ENCODE measurements at places on chromosomes 3 and 15.

DNA sequence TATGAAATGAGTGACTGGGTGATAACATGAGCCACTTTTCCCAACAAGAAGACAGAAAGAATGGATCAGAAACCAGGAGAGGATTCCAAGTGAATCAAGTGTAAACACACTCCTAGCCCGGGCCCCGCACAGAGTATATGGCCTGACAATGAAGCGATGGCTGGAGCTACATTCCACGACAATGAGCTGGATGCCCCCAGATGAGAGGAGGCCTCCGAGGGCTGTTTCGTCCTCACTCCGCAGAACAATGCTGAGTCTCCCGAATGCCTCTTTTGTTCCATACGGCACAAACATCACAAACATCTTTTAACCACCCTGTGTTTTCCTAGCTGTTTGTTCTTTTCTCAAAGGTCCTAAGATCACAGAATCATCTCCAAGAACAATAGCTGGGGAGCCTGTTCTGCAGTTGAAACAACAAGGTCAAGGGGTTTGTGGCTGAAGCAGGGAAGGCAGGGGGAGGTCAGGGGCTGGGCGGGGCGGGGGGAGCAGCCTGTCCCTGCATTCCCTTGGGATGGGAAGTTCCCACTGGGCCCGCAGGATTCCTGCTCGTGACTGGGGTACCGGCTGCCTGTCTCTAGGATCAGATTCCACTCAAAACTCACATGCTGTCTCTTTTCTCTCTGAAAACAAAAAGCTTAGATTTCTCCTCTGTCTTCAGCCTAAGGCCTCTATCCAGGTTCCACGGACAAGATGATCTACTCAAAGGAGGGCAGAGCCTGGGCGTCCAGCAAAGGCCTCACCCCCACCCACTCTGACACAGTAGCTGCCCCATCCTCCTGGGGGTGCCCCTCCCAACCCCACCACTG is 151.3 kb downstream of the XXYLT1 start:
- no peak for DNase-seq

GRCh38 chr15:29031502-29032228 is 145.9 kb downstream of the APBA2 start:
- no peak for DNase-seq

GRCh38 chr15:78763796-78764241 is 47.4 kb downstream of the ADAMTS7 start:
- no peak for DNase-seq

GRCh38 chr15:36658898-36659639 is 79.6 kb downstream of the CDIN1 start:
- no peak for DNase-seq

DNA sequence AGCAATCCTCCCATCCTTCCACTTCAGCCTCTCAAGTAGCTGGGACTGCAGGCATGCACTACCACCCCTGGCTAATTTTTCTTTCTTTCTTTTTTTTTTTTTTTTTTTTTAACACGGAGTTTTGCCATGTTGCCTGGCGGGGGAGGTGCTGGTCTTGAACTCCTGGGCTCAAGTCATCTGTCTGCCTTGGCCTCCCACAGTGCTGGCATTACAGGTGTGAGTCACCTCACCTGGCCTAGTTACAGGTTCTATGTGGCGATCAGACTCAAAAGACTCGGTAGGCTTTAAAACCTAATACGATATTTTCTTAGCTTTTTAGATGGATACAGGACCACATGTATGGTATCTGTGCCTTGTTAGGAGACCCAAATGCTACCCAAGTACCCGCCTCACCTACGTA is 14.0 kb upstream of the SLC25A26 start:
- DNase-seq, result no peak

DNA sequence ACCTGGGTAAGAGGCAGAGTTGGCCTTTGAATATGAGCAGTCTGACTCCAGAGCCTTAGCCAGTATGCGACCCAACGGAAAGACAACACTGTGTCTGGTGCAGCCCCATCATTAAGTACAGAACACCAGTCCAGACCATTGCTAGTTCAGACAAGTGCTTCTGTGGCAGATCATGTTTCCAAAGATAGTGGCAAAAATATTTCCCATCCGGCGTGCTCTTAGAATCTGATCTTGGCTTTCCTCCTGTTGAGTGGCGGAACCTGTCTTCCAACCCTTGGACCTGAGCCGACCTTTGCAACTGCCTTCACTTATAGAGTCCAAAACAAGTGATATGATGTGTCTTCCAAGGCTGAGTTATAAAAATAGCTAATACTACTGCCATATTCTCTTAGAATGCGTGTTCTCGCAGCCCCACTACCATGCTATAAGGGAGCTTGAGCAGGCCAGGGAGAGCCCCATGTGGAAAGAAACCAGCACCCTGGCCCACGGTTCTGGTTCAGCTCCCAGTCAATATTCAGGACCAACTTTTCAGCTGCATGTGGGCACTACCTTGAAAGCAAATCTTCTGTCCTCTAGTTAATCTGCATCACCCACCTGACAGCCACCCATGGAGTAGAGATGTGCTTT is 322.4 kb upstream of the SLCO3A1 start:
- DNase-seq, result no peak

GRCh38 chr3:191170097-191170496 is 28.9 kb upstream of the OSTN start:
- DNase-seq, result no peak

DNA sequence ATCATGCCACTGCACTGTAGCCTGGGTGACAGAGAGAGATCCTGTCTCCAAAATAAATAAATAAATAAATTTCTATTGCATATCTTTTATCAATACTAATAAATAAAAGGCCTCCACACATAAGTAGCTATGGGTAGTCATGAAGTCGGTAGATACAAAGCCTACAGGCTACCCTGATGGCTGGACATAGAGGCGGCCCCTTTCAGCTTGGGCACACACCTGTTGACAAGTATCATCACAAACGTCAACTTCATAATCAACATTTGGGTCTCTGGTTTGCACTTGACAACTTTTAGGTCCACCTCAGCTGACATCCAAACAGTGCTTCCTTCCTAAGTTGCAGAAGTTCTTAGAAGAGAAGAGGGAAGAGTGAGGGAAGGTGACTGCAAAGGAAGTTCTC is 53.4 kb downstream of the ITGA11 start:
- no peak for DNase-seq

DNA sequence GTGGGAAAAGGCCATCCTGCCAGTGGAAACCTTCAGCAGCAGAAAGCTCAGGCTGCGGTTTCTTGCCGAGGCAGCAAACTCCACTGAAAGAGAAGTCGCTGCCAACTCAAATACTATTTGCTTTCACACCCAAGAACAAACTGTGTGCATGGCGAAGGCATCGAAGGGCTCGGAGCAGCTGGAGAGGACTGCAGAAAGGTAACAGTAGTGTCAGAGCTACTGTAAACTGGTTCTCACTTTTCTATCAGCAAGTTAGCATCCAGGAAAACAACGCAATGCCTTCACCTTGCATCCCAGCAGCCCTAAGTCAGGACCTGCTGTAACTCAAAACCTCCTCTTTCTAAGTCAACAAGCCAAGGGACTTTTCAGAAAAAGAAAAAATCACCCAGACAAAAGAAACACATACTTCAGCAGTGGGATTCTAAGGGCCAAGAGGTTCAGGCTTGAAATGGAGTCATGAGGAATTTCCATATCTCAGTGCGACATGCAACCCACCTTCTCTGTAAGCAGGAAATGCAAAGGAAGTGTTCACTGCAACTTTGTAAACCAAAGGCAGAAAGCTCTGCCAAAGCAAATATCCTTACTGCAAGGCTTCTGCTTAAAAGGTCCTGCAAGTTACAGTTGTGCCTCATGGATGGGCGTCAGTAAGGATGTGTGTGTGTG is 193.5 kb downstream of the FOXP1 start:
- peak; percentile 31 for DNase-seq

- DNase-seq, result no peak
These were observed 23.7 kb downstream of the PLXND1 start for GRCh38 chr3:129582799-129583198.

DNA sequence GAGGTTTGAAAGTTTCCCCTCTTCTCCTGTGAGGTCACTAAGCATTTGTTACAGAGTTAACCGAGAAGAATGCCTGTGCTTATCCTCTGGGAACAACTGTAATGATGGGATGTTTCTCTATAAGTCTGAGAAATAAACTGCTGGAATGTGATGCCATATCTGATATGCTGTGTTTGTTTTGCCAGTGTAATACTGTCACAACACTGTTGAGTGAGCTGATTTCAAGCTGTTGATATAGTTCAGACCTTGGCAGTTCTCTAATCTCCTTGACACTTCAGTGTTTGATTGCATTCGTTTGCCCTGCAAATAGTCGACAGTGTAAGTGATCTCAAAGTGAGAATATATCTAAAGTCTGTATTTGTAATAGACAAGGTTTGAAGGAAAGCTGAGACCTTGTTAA is 73.3 kb downstream of the PTPRG start:
- DNase-seq, result no peak

GRCh38 chr3:194057570-194058188 is 78.3 kb upstream of the HES1 start:
- DNase-seq, result no peak

GRCh38 chr3:187831125-187832051 is 86.1 kb upstream of the BCL6 start:
- DNase-seq, result no peak

GRCh38 chr3:33883538-33883950 is 85.1 kb downstream of the PDCD6IP start:
- DNase-seq, result no peak

DNA sequence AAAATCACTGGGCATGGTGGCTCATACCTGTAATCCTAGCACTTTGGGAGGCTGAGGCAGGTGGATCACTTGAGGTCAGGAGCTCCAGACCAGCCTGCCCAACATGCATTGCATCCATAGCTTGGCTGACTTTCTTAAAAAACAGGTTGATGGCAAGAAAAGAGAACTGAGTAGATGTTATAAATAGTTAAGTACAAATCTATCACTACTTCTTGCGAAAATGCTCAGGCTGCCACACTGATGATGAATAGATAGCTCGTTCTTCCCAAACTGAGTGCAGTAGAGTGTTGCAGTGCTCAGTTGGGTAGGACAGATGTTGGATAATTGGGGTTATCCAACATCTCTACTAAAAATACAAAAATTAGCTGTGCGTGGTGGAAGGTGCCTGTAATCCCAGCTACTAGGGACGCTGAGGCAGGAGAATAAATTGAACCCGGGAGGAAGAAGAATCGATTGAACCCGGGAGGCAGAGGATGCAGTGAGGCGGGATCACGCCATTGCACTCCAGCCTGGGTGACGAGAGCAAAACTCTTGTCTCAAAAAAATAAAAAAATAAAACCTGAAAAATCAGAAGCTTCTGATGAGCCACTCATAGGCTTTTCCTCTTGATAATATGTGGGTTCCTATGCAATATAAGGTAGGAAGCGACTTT is 1.2 kb downstream of the BTLA start:
- DNase-seq, result no peak

- DNase-seq, result no peak
These were observed 231.7 kb downstream of the ARPP21 start for GRCh38 chr3:35871009-35871408.

GRCh38 chr3:194982472-194982871 is 288.5 kb downstream of the XXYLT1 start:
- no peak for DNase-seq

DNA sequence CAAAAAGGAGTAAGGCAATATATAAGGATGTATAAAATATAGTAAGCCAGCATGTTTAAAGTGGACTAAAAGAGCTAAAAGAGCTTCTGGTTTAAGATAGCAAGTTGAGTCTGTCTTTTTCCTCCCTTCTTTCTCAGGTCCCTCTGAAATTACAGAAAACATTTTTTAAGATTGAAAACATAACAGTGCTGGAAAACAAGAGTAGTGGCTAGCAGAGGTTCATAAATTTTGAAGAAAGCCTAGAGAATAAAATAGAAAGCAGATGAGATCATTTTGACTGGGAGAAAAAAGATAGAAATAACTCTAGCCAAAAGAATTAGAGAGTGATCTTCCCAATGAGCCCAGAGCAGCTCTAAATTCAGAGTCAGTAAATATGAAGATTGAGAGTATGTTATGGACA is 41.9 kb downstream of the ATP8B4 start:
- DNase-seq, result no peak

DNA sequence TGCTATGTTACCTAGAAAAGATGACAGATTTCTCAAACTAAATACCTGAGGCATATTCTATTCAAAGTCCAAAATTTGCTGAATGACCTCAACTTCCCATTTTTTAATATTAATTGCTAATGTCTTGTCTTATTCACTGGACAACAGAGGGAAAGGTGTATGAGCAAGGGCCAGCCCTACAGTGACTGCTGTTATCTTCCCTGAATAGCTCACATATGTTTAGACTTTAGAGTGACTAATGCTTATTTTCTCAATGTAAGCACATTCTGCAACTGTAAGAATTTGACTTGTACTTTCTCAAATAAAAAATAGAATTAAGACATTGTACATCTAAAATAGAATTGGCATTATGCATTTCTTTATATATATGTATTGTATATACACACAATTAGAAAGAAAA is 26.5 kb upstream of the AADACL2 start:
- no peak for DNase-seq

GRCh38 chr3:148763156-148763680 is 64.4 kb upstream of the CPB1 start:
- DNase-seq, result no peak

- DNase-seq, result no peak
These were observed 78.0 kb upstream of the KCNH8 start for GRCh38 chr3:19070325-19070724.

- DNase-seq, result peak; percentile 31
These were observed at the start of gene HAPLN3 for GRCh38 chr15:88894819-88895767. TSS of gene HAPLN3 (minus strand) at chr15:88895544. CDS start at chr15:88887298, 8,246 bp downstream.

All from CD4-positive, alpha-beta T cell (primary cell).